ENCODE measurements at places on chromosomes 7 and 10. TPM values are rescaled to one million over a fixed set of nuclear protein-coding genes. Genes with fewer than 3 reads are reported as not detected.

Gene IQCE
- 9.8 TPM for total RNA-seq

Gene LAMB4
- total RNA-seq, result 0.18 TPM

Gene SCRN1
- 56.3 TPM for total RNA-seq

Gene HABP2
- 0.07 TPM for total RNA-seq

Gene HOXA2
- total RNA-seq, result 1.0 TPM

Measured in A549 treated with CpdA at 1 μM for 4 hours (cell line).